ENCODE measurements at places on chromosomes 5 and 9.

GRCh38 chr9:121661328-121661727 lies 9.9 kb downstream of the DAB2IP start:
- no peak for DNase-seq

DNA sequence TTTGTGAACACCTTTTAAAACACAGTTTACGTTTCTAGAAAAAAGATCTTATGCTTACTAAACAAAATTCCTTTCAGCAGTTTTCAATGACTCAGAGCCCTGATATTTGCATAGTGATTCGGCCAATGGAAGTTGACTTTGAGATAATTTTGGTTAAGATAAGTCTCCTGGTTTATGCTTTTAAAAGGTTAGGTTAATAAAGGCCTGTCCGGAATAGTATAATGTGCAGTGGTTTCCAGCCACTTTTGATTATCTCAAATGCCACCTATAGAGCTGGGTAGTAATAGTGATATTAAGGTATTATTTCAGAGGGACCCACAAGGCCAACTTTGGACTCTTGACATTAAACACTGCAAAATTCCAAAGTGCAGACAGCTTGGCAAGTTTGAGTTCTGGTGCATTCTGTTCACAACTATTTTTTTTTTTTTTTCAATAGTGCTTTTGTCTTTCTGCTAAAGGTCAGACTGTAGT lies 86.1 kb downstream of the F2RL2 start:
- DNase-seq = no peak

DNA sequence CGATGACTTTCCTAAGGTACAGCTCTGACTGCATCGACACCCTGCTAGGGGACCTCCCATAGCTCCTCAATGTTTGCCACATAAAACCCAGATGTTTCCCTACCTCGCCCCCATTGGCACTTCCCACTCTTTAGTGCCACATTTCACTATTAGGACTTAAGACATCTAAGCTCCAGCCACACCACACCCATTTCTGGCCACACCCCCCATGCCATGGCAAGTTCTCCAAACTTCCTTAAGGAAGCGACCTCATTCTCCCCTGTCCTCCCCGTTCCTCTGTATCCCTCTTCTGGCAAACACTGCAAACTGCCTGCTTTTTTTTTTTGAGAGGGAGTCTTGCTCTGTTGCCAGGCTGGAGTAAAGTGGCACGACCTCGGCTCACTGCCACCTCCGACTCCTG lies 62.9 kb downstream of the USP20 start:
- DNase-seq = no peak

GRCh38 chr5:28473531-28474107 lies 1435.2 kb upstream of the CDH9 start:
- DNase-seq = no peak

- no peak for DNase-seq
Measured at GRCh38 chr5:167967494-167968177, 323.8 kb upstream of the WWC1 start.

DNA sequence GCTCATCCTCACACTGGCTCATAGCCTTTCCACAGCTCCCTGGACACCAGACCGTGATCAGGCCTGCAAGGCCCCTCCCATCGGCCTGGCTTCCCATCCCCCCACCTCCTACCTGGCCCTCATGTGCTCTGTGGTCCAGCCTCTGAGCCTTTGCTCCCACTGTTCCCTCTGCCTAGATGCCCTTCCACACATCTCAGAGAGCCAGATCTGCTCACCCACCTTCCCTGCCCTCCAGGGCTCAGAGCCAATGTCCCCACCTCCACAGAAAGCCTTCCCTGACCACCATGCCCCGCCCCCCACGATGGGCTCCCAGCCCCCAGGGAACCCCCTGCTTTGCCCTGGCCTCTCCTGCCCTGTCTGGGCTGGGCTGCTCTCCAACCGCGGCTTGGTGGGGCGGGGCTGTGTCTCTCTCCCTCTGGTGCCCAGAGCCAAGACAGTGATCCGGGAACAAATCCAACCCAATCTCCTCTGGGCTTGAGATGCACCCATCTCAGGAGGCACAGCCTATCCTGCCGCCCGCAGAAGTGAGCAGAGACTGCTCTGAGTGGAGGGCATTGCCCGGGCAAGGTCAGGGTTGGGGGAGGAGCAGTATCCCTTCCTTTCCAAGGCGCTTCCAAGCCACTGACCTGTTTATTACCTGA lies 1.6 kb downstream of the NINJ1 start:
- no peak for DNase-seq

DNA sequence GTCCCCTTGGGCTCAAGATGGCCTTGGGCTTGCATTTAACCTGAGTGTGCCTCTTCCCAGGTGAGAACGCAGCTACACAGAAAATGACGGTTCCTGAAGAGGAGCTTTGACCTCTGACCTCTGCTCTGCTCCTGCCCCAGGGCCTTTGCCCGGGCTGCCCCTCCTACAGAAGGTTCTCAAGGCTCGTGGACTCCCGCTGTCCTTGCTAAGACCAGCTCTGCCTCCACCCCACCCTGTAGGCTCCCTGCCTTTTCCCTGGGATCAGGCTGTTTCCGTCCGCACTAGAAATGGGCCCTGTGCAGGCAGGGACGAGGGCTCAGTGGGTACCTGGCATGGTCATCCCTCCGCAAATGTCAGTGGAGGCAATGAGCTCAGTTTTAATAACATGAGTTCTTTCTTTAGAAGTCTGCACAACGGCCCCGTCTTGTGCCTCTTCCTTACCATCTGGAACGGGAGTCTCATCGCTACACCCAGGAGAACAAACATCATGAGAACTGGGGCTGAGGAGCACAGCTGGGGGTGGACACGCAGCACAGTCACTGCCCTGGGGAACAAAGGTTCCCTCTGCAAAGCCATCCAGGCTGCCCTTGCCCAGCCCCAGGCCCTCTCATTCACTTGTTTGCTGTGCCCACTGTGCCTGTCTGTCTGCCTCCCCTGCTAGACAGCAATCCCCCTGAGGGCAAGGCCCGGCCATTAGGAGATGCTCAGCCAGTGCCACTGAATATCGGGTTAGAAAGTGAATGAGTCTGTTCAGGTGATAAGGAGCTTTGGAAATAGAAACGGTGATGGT lies 26.7 kb upstream of the LPCAT1 start:
- DNase-seq = no peak

DNA sequence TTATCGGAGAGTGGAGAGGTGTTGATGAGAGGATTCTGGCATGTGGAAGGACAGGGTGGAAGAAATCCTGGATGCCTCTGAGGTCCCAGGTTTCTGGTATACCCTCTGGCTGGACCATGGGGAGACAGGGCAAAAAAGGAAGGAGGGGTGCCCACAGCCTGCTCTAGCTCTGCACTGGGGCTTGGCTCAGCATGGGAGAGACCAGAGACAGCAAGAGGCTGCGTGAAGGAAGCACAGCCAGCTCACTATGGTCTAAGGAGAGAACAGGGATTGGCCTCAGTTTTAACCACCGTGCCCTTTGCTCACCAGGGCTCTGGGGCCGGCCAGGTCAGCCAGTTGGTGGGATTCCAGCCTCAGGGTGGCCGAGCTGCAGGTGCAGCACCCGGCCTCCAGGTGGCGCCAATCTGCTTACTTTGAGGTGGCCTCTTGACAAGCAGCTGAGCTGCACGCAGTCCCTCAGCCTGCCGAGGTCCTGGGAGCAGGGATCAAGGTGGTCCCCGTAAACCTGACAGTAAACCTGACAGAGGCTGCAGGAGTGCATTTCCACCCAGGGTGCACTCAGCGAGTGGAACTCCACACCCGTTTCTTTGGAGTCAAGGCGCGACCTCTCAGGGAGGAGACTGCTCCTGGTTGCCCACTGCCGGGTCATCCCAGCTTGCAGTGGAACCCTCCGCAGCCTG lies 25.0 kb upstream of the SPTLC1 start:
- peak; percentile 83 for DNase-seq

- DNase-seq = no peak
Measured at GRCh38 chr5:55101556-55102276, 730 bp upstream of the GZMA start.

DNA sequence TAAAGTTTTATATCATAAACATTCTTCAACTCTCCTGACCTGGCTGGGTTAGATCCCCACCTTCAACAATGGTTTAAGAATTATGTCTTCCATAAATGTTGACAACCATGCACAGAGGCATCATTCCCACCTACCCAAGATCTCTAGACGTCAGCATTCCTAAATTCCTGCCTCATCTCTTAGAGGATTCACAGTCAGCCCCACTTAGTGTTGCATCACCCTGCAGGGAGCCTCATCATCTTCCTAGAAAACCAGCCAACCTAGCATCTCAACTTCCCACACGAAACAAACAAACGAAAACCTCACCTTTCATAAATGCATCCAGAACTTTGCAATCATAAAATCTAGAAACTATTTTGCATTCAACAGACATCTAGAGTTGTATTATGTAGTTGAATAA lies 816.1 kb upstream of the C9orf72 start:
- no peak for DNase-seq

- DNase-seq = no peak
Measured at GRCh38 chr9:27293996-27294395, 3.0 kb downstream of the EQTN start.

DNA sequence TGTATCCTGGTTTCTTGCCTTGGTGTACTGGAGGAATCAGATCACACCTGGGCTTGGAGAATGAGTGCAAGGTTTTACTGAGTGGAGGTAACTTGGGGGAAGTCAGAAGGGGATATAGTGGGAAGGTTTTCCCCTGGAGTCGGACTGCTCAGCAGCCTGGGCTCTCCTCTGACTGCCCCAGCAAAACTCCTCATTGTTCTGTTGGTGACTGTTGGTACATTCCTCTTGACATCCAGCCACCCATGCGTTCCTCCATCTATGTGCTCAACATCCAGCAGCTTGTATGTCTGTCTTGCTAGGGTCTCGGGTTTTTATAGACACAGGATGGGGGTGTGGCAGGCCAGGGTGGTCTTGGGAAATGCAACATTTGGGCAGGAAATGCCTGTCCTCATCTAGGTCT lies 96.0 kb downstream of the ZFAND5 start:
- DNase-seq = no peak

DNA sequence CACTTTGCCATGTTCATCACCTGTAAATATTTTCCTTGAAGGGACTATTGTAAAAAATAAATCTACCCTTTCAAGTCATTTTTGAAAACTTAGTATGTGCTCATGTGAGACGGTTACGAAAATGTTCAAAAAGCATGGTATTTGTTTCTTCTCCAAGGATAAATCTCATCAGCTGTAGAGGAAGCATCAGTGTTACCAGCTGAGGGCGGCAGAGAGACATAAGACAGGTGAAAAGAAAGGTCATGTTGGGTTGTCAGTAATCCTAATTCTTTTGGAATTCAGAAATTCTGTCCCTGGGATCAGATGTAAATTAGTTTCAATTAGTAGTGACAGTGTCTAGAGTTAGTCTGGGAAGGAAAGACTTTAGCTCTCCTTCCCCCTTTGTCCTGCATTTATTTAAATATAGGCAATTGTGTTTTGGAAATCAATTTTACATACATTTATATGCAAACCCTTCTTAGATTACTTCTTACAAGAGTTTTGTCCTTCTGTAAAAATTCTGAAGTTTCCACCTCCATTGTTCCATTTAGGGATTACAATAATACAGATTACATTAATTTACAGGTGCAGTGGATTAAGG lies 791.9 kb upstream of the CDH6 start:
- DNase-seq = no peak

DNA sequence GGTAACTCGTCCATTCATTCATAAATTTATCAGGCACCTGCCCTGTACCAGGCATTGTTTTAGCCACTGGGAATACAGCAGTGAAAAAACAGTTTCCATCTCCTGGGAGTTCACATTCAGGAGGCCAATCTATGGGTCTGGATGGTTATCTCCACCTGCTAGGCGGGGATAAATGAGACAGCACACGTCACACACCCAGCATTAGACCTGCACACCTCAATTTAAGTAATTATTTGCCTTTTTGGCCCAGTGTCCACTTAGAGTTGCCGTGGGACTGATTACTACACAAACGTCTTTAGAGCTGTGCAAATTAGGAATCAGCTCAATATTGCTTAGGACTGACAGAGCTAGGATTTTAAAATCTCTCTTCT lies 46.1 kb downstream of the STK10 start:
- DNase-seq = no peak

DNA sequence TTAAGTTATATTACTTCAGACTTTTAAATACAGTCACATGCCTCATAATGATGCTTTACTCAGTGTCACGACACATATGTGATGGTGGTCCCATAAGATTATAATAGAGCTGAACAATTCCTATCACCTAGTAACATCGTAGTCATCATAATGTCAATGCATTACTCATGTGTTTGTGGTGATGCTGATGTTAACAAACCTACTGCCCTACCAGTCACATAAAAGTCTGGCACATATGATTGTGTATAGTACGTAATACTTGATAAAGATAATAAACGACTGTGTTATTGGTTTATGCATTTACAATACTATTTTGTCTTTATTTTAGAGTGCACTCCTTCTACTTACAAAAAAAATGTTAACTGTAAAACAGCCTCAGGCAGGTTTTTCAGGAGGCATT lies 103.7 kb downstream of the PAM start:
- no peak for DNase-seq

- DNase-seq = no peak
Measured at GRCh38 chr5:155332618-155333017, 319.1 kb downstream of the KIF4B start.

DNA sequence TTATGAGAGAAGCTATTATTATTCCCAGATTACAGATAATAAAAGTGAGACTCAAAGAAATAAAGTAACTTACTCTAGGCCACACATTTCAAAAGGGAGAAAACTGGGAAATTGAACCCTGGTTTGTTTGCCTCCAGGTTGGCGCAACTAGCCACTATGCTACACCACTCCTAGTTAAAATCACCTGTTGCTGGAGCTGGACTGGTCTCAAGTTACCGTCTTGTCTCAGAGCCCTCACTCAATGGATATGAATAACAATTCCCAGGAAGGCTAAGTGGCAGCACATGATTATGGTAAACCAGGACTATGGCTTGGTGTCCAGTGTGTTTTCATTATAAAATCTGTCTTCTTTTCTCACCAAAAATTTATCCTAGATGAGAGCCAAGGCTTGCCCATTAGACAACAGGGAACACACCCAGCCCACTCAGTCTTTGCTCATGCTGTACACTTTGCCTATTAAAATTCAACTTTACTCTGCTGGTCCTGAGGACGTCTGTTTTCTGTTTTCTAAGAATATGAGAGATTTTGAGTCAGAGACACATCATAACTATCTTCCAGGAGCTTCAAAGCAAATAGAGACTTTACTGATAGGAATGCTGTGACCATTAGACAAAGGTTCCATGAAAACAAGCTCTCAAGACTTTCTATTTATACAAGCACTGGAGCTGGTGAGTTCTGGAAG lies 58.1 kb downstream of the ADRB2 start:
- no peak for DNase-seq
